Activated CD4-positive, alpha-beta T cell treated with anti-CD3 and anti-CD28 coated beads, Interleukin-2, amount 50 U/mL, for 24 hours (primary cell): ENCODE measurements at places on chromosomes 7 and 10.

GRCh38 chr7:14776266-14776665, 126.3 kb downstream of the DGKB start:
- no peak for DNase-seq

GRCh38 chr7:131560061-131560460, 3.6 kb upstream of the PODXL start:
- DNase-seq = no peak

DNA sequence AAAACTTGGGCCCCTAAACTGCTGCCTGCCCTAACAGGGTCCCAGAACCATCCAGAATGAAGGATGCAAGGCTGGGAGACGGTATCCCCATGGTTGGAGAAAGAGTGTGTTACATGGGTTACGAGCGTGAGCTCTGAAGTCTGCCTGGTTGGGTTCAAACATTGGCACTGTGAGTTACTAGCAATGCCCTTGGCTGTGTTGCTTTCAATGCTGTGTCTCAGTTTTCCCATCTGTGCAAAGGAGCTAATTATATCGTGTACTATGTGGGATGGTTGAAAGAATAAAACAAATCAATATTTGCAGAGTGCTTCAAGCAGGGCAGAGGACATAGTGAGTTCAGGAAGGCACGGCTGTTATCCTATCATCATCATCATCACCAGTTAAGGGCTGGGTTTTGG, 114.7 kb downstream of the ZMIZ1 start:
- no peak for DNase-seq

- DNase-seq = no peak
Measured at GRCh38 chr10:18235477-18235876, 95.3 kb downstream of the CACNB2 start.

DNA sequence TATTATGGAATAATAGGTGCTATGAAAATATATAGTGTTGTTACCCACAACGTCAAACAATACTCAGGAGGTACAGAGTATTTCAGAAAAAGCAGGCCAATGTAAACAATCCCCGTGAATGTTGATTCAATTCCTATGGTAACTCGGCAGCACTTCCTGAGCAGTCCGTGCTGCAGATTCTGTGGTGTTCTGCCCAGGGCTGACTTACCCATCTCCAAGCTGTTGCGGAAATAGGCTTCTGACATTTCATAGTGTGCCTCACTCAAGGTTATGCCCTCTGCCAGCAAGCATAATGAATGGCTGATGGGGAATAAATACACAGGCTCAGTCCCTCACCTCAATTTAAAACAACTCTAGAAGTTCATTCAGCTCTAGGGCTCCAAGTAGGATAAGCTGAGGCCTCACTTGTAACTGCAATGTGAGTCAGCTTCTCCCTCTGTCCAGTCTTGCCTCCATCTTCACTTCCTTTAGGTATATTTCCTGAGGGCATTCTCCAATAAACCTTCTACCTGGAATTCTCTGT, 177.6 kb downstream of the GNAI1 start:
- no peak for DNase-seq

GRCh38 chr10:813286-813685, 118.2 kb downstream of the LARP4B start:
- DNase-seq = no peak

GRCh38 chr10:20870834-20871233, 26.3 kb downstream of the NEBL start:
- no peak for DNase-seq

- no peak for DNase-seq
Measured at GRCh38 chr7:141198194-141198958, 124.5 kb downstream of the TMEM178B start.

GRCh38 chr10:77165445-77166208, 472.0 kb downstream of the KCNMA1 start:
- no peak for DNase-seq

- no peak for DNase-seq
Measured at GRCh38 chr10:17209881-17210280, 8.4 kb upstream of the TRDMT1 start.

DNA sequence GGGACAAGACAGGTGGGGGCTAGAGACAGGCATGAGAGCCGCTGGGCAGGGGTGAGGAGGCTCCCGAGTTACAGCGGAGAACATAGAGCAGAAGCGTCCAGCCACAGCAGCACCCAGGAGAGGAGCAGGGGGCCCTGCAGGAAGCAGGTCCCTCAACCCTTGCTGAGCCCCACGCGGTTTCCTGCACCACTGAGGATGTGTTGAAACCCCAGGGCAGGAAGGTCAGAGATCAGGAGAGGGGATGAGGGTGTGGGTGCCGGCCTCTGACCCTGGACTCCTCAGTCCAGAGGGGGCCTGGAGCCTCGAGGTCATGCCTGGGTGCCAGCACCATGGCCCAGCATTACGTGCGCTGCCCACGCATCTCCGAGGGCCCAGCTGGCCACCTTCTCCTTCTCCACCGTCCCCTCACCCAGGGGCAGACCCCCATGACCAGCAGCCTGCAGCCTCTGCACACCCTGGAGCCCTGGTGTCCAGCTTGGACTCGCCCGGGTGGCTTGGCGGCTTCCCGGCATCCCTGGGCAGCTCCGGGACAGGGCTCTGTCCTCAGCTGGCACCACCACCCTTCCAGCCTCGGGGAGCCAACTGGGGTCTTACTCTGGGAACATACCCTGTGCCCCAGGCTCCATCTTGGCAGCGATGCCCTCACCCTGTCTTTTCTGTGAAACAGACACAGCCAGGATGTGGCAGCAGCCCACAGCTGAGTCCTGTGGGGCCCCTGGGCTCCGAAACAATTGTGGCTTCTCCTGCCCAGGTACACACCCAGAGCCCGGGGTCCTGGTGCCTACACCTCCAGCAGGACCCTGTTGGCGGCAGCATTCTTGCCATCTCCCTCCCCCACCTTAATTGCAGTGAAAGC, 52.0 kb downstream of the STK32C start:
- no peak for DNase-seq

GRCh38 chr7:136530831-136531230, 337.6 kb upstream of the CHRM2 start:
- DNase-seq = no peak

DNA sequence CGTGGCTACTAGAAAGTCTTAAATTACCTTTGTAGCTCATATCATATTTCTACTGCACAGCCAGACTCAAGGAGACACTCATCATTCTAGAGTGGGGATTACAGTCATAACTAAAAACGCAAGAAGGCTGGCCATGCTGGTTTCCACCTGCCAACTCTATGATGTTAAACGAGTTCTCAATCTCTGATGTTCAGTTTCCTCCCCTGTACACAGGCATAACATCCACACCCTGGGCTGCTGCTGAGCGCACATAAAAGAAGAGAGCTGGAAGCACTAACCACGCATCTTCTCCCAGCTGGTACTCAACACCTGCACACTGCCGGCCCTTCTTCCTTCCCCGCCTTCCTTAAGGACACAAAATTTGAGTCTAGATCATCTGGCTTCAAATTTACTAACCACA, 60.5 kb downstream of the SORBS1 start:
- no peak for DNase-seq

DNA sequence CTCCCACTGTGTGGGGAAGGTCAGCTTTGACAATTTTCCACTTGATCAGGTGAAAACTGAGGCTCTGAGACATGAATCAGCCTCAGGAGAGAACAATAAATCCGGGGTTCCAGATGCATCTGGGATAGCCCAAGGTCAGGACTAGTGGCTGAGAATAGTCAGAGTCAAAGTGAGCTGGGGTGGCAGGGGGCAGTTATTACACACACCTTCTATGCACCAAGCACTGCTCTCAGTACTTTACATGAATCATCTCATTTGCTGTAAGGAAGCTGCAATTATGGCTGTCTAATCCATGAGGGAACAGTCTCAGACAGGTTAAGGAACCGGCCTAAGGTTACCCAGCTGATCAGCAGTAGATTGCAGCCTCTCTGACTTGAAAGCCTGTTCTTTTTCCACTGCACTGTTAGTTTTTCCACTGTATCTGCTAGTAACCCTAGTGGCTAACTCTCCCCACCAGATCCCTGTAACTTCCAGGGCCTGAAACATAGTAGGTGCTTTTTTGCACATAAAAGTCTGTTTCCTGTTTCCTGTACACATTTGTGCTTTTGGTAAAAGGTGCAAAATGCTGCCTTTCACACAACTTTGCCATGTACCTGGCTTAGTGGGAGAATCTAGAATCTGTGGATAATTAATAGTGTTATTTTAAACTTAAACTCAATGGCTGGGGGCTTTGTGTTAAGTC, 125.9 kb downstream of the EMX2 start:
- no peak for DNase-seq

DNA sequence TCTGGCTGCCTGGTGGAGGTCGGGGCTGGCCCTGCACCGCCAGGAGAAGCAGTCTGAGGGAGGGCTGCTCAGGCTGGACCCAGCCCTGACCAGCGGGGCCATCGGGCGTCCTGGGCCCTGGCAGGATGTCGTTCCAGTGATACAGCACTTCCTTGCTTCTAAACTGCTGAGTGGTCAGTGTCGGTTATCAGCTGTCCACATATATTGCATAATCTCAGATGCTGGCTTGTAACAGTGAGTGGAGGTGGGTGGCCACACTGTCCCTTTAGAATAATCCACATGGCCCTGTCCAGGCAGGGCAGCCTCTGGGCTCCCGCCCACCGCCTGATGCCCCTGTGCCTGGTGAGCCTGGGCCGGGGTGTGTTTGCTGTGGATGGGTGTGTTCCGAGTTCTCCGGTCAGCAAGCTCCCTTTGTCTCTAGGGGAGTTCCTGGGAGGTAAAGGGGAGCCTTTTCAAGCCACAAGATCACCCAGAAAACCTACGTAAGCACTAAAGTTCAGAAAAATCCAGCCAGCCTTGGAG, 86.1 kb downstream of the LHPP start:
- no peak for DNase-seq

DNA sequence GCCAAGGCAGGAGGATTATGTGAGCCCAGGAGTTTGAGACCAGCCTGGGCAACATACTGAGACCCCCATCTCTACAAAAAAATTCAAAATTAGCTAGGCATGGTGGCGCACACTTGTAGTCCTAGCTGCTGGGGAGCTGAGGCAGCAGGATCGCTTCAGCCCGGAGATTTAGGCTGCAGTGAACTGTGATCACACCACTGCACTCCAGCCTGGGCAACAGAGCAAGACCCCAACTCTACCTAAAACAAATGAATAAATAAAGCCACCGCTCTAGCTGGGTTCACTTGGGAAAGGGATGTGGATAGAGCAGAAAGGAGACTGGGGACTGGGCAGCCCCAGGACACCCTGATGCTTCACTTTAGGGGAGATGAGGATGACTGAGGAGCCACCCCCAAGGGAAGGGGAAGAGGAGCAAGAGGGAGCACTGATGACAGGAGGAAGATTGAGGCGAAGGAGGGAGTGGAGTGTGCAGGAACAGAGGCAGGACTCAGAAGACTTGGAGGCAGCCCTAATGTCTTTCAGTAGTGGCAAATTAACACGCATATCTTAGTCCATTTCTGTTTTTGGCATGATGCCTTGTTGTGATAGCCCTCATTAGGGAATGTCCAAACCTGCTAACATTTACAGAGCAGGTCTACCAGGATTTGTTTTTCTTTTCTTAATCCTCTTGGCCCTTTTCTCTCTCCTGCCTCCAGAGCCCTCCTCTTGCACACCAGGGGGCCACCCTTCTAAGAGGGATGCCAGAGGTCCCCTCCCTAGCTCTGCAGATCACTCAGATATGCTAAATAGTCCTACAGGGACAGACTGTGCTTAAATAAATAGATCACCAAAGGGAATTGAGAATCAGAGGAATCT, 88.3 kb downstream of the C10orf105 start:
- DNase-seq = no peak

- no peak for DNase-seq
Measured at GRCh38 chr7:157817433-157817832, 480.6 kb downstream of the DNAJB6 start.

DNA sequence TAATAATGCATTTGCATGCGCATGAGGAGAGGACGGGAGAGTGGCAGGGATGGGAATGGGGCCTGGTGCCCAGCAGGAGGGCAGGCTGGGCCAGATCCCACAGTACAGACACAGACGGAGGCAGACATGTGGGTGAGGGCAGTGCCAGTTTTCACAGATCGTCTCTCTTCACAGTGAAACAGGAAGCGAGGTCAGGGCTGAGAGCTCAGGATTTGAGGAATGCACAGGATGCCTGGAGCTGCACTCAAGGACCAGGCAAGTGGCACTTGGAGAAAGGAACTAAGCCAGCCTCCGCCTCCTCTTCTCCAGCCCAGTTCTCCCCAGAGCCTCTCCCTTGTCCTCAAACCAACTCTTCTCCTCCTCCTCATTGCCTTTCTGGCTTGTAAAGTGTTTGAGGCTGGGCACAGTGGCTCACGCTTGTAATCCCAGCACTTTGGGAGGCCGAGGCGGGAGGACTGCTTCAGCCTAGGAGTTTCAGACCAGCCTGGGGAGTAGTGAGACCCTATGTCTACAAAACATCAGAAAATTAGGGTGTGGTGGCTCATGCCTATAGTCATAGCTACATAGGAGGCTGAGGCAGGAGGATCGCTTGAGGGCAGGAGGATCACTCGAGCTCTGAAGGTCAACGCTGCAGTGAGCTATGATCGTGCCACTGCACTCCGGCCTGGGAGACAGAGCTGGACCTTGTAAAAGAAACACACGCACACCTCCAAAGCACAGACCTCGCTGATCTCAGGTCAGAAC, 115.2 kb downstream of the HIP1 start:
- DNase-seq = no peak

- DNase-seq = no peak
Measured at GRCh38 chr7:149885191-149886017, 11.6 kb downstream of the ATP6V0E2 start.

- no peak for DNase-seq
Measured at GRCh38 chr7:78141522-78142281, 343.1 kb downstream of the PHTF2 start.

- no peak for DNase-seq
Measured at GRCh38 chr7:116511552-116512519, 12.3 kb downstream of the CAV2 start.

- DNase-seq = peak; percentile 57
Measured at GRCh38 chr10:3811291-3811870, 26.4 kb upstream of the KLF6 start.

GRCh38 chr7:3544202-3544601, 243.2 kb downstream of the SDK1 start:
- DNase-seq = no peak
